ENCODE measurements at places on chromosomes 6 and 20.

DNA sequence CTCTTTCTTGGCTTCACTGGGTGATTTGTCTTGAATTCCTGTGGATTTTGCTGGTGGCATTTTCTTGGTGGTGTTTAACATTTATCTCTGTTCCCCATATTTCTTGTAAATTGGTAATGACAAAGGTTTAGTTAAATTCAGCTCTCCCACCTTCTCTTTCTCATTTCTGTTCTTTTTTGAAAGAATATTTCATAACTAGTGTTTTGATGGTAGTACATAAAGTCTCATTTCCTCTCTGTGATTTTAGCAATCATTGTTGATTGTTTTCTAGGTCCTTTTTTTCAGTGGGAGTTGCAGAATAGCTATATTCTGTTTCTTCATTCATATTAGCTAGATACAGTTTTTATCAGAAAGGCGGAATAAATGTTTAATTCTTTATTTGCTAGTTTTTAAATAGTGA lies 73.1 kb downstream of the QKI start:
- no peak for DNase-seq

DNA sequence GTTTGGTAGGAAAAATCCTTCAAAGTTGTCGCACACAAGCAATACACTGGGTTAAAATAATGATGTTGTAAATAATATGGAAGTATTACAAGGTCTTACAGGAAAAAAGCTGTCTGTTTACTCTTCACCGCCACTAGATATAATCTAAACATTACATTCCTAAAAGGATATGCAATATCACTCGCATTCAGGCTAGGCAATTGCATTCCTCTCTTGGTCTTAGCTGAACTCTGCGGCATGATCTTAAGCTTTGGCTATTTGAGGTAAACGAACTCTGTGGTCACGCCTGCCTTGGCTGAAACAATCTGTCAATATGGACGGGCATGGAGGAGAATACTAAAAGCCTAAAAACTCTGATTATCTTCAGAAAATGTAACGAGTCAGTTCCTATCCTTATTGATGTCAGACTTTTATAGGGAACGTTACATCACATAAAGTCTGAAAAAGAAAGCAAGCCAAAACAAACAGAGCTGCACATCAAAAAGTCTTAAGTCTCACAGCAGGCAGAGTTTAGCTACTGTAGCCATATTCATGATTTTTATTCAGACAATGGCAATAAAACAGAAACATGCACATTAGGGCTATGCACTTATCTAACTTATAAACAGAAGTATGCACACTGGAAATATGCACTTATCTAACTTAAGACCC lies 30.8 kb upstream of the FILIP1 start:
- DNase-seq, result no peak

GRCh38 chr6:6918216-6918983 lies 189.4 kb upstream of the RREB1 start:
- no peak for DNase-seq

- no peak for DNase-seq
Measured at GRCh38 chr20:24768713-24769601, 180.1 kb upstream of the CST7 start.

DNA sequence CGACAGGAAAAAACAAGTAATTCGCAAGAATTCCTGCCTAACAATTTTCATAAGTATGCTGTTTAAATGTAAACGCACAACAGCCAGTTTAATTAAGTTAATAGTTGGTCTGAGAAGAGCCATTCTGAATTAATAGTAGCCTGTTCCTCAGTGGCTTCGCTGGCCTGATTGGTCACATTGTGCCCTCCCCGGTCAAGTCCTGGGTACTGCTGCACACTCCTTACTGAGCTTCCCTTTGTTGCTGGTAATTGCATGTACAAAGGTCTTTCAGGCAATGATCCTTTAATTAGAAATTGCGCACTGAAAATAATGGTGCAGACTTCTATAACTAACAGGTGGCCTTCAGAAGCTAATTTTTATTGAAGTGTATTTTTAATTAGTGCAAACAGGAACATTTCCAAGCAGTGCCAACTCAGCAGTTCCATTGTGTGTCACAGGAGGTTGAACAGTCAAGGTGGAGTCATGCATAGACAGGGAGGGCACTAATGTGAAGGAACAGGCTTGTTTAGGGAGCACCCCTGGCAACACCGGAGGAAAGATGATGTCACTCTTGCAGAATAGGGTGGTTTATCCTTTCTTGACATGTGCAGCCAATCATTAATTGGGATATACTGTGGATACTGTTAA lies 92.6 kb upstream of the SLC22A23 start:
- DNase-seq, result no peak

GRCh38 chr6:121297694-121298093 lies 36.6 kb downstream of the TBC1D32 start:
- DNase-seq, result no peak

Measured in nephron progenitor cell (in vitro differentiated cells).